Dermis microvascular lymphatic vessel endothelial cell (primary cell): ENCODE measurements at places on chromosomes 7 and 10. TPM values are rescaled to one million over a fixed set of nuclear protein-coding genes. Genes with fewer than 3 reads are reported as not detected.

CHN2 gene
- 0.63 and 0.90 TPM in 2 replicates for total RNA-seq

HABP2 gene
- 0.25 TPM in 1 of 2 replicates, not detected in the other for total RNA-seq

TMEM184A gene
- under 0.01 and 0.13 TPM in 2 replicates for total RNA-seq

ANKRD30A gene
- not detected in 2 replicates for total RNA-seq

PTN gene
- not detected in 2 replicates for total RNA-seq

CFAP70 gene
- total RNA-seq = 0.13 and 0.26 TPM in 2 replicates

GOLGA7B gene
- under 0.01 and 0.13 TPM in 2 replicates for total RNA-seq

TSPAN33 gene
- under 0.01 and 0.13 TPM in 2 replicates for total RNA-seq

SPDYE9 gene
- total RNA-seq = not detected in 2 replicates

VSTM4 gene
- 0.39 and 3.0 TPM in 2 replicates for total RNA-seq

GIMAP5 gene
- total RNA-seq = 255 and 501 TPM in 2 replicates

SLC26A5 gene
- total RNA-seq = 0.64 and 1.0 TPM in 2 replicates

CAPZA2 gene
- 149 and 184 TPM in 2 replicates for total RNA-seq

OR2A42 gene
- not detected in 2 replicates for total RNA-seq

MET gene
- total RNA-seq = 36.8 and 43.0 TPM in 2 replicates
